ENCODE measurements at places on chromosomes 2 and 18.
A peak's percentile ranks its signal among the peaks of the same experiment; 100 is the strongest.

GRCh38 chr2:204042401-204042800 lies 105.8 kb downstream of the ICOS start:
- DNase-seq, result no peak

DNA sequence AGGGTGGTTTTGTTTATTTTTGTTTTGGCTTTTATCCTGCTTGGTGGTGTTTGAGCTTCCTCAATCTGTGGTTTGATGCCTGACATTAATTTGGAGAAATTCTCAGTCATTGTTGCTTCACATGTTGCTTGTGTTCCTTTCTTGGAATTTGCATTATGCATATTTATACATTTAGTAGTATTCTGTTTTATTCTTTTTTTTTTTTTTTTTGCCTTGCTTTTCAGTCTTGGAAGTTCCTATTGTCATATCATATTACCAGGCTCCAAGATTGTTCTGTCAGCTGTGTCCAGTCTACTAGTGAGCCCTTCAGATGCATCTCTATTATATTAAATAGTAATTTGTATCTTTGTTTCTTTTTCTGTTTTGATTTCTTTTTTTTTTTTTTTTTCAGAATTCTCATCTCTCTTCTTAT lies 77.0 kb downstream of the EPC2 start:
- DNase-seq, result no peak

DNA sequence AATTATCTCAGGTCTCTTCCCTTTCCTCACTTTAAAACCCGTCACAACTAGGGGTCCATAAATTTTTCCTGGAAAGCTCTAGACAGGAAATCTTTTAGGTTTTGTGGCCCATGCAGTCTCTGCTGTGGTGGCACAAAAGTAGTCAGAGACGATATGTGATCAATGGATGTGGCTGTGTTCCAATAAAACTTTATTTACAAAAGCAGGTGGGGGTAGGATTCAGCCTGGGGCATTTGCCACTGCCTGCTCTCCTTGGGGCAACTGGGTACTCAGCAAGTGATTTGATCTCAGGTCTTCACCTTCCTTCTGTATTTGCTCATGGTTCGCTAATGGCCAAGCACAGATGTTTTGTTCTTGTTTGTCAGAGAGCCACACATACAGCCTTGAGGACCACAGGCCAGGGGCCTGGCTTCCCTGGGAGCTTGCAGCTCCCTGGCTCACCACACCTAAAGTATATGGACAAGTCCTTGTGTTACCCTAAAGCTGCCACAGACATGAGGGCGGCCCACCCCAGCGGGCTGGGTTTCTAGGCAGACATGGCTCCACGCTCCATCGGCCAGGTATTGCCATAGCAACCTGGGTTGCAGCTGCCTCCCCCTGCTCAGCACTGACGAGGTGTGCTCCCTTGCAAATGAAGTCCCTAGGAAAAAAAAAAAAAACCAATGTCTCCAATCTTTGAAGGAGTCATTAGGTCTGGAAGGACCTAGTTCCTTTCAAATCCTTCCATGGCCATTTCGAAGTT lies 89.7 kb upstream of the YWHAQ start:
- no peak for DNase-seq

- DNase-seq, result peak; percentile 18
Observed at GRCh38 chr2:207474863-207475485, 54.8 kb upstream of the CREB1 start.

DNA sequence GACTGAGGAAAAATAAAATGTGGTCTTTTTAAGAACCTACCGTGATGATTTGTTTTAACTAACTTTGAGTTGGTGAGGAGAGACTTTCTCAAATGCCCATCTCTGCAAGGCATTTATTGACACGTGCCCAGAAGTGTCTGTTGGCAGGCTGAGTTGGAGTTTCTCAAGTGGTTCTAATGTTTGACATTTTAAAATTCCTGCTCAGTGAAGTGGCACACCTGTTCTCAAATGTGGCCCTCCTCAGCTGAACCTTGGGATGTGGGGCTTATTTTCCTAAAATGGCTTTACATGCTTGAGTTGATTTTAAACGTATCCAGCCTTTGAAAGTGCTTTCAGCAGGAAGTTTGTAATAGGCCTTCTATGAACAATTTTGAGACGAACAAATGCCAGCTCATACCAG lies 876 bp upstream of the CAVIN2 start:
- DNase-seq, result no peak

- no peak for DNase-seq
Observed at GRCh38 chr2:137047369-137047768, 282.0 kb downstream of the THSD7B start.

GRCh38 chr2:134792186-134792585 lies 46.2 kb upstream of the ACMSD start:
- no peak for DNase-seq

GRCh38 chr18:55327454-55327853 lies 260.5 kb downstream of the TCF4 start:
- no peak for DNase-seq

Measured in stimulated activated CD4-positive, alpha-beta T cell treated with anti-CD3 and anti-CD28 coated beads, Interleukin-1b, Interleukin-23, amount 100 ng/mL, for 1 hour (primary cell).